Stimulated activated CD4-positive, alpha-beta T cell treated with anti-CD3 and anti-CD28 coated beads, Interleukin-2, amount 100 ng/mL, for 24 hours (primary cell): ENCODE measurements at places on chromosomes 6 and 20.

GRCh38 chr20:59223182-59223601, 59.6 kb downstream of the ZNF831 start:
- no peak for DNase-seq

- peak; percentile 69 for DNase-seq
Observed at GRCh38 chr6:36682328-36683144, 4.0 kb downstream of the CDKN1A start.

DNA sequence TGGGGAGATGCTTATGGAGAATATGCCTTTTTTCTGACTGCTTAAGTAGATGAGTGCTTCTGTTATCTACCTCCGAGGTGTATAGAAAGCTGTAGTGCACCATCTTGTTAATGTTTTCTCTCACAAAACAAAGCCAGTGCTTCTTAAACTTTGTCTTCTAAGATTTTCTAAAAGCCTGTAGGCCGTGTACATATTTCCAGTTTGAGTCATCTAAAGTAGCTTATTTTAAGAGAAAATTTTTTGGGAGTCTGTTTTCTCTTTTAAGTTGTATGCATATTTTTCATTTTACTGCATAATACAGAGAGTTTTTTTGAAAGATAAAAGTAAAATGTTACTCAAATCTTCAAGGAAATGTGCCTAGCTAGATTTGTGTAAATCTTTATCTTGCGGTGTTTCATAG, 151.7 kb downstream of the GRIK2 start:
- DNase-seq: no peak

GRCh38 chr6:170007468-170008293, 256.3 kb downstream of the ERMARD start:
- no peak for DNase-seq

DNA sequence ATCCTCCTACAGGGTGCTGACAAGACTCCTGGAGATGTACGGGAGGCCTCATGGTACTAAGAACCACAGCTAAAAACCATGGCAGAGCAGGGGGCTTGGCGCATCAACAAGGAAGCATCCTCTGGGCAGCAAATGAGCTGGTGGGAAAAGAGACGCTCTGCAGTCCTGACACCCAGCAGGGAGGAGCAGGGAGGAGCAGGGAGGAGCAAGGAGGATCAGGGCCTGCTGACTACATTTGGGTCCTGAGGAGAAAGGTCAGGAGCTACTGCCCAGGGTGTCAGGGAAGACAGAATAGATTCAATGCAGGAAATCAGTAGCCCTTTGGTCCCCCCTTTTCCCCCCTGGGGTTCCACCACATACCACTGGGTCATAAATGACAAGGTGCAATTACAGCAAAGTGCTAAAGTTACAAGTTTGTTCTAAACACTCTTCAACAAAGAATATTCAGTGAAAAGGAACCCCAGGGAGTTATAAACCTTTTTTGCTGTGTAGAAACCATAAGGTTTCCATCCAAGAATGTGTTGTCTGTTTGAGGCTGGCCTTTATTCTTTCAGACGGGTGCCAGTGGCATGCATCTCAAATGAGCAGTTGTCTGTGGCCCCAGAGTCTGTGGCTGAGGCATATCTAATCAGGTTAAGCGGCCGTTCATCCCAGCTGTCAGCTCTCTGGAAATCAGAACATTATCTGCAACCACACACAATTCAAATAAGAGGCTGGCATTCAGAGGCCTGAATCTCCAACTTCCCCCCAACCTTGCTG, 325.0 kb downstream of the CDC5L start:
- no peak for DNase-seq

GRCh38 chr6:15023448-15023847, 222.4 kb upstream of the JARID2 start:
- peak; percentile 71 for DNase-seq

GRCh38 chr20:62052842-62053464, 12.7 kb downstream of the TAF4 start:
- DNase-seq: no peak

DNA sequence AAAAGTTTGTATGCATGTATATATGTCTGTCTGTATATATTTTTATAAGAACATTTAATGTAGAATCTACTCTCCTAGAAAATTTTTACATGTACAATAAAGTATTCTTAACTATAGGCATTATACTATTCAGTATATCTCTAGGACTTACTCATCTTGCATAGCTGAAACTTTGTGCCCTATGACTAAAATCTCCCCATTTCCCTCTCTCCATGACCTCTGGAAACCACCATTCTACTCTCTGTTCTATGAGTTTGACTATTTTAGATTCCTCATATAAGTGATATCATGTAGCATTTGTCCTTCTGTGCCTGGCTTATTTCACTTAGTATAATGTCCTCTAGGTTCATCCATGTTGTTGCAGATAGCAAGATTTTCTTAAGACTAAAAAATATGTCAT, 205.1 kb upstream of the SMLR1 start:
- no peak for DNase-seq

- DNase-seq: peak; percentile 35
Observed at GRCh38 chr6:118719351-118720124, 68.1 kb upstream of the CEP85L start.

- no peak for DNase-seq
Observed at GRCh38 chr20:3042625-3043024, 797 bp upstream of the GNRH2 start.

DNA sequence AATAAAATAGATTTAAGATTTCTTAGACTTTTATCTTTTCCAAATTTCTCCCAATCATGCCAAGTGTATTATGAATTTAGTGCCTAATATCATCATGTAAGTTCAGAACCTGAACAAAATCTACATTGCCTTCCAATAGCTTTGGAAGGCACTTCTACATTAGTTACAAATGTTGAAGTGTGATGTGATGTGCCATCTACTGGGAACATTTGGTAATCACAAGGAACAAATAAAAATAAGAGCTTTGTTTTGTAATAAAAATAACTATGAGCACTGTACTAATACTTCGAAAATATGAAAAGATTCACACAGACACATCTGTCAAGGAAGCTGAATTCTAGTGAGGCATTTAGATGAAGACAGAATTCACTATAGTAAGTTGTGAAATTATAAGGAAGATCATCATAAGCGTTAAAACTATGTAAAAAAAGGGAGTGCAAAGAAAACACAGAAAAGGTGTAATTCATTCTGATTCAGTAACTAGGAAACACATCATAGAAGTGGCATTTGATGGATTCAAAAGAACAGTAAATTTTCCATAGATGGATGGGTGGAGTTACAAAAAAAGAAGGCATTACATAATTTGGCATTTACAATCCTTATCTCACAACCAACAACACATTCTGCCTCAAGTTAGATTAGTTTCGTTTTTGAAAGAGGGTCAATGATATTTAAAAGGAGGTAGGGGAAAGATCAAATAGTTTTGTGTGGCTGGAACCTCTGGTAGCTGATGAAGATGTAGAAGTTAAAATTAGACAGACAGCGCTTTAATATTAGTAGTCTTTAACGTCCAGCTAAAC, 161.0 kb downstream of the ASCC3 start:
- DNase-seq: no peak

DNA sequence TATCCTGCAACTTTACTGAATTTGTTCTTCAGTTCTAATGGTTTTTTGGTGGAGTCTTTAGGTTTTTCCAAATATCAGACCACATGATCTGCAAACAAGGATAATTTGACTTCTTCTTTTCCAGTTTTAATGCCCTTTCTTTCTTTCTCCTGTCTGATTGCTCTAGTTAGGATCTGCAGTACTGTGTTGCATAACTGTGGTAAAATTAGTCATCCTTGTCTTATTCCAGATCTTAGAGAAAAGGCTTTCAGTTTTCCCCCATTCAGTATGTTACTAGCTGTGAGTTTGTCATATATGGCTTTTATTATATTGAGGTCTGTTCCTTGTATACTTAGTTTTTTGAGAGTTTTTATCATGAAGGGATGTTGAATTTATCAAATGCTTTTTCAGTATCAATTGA, 4.3 kb downstream of the MICA start:
- no peak for DNase-seq

DNA sequence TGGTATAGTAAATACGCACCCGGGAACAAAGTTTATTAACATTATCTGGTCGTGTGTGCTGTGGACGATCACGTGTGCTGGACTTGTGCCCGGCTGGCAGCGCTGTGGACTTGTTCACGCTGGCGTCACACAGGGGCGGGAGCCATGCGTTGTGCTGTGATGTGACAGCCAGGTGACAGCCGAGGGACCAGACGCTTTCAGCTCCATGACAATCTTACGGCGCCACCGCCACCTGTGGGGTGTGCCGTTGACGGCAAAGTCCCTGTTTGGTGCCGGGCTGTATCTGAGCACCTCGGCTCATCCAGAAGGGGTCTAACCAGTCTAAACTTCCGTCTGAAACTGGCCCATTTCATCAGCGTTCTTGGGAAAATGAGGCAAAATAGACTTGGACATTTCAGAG, 25.2 kb downstream of the DLL1 start:
- no peak for DNase-seq

GRCh38 chr20:63636752-63637628, 10.1 kb upstream of the GMEB2 start:
- no peak for DNase-seq

DNA sequence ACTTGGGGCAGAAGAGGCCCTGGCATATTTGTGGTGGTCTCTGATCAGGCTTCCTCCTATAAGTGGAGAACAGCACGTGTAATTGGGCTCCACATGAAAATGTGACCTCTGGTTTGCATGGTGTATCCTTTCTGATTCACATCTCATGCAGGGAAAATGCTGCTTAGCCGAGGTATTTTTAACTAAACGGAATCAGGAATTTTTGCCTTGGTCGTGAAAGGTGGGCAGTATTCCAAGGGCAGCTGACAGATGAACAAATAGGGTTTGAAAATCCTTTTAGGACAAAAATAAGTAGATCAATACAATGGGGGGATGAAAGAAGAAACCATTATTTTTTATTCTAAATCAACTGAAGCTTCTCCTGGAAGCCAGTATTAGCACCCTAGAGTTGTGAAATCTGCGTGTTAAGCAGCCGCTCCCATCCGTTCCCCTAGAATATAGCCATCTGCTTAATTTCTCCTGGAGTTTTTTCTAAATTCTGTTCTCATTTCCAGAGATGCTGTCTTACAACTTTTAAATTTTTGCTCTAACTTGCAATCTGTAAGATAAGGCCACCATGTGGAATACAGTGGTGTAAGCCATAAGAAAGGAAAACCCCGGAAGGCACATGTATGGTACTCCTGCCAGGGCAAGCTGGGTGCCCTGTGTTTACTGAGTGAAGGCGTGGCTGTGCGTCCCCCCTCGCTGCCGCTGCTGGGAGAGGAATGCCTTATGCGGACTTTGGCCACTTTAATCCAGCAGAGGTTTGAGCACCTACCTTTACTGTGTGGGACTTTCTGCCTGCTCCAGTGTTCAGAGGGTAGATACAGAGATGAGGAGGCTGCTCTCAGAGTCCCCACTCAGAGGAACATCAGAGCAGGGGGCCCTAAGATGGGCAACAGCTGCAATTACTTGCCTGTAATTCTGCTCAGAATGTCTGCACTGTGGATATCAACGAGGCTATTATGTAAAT, 52.4 kb downstream of the SYNJ2 start:
- DNase-seq: no peak

DNA sequence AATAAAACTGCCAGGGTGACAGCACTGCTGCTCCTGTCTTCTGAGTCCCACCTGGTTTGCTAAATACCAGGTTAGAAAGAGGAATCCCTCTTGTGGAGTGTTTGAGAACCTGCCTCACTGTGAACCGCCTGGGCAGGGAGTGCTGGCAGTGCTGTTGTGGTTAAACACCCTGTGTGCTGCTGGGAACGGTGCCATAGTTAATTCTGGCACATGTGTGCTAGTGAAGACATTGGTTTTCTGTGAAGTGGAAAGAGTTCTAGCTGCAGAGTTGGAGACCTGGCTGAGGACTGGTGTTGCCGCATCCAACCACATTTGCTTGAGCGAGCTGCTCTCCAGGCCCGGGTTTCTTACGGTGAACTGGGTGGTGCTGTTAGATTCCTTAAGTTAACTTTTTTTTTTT, 72.7 kb downstream of the IGF2R start:
- DNase-seq: no peak

GRCh38 chr6:37182736-37183590, 13.0 kb downstream of the PIM1 start:
- peak; percentile 43 for DNase-seq

DNA sequence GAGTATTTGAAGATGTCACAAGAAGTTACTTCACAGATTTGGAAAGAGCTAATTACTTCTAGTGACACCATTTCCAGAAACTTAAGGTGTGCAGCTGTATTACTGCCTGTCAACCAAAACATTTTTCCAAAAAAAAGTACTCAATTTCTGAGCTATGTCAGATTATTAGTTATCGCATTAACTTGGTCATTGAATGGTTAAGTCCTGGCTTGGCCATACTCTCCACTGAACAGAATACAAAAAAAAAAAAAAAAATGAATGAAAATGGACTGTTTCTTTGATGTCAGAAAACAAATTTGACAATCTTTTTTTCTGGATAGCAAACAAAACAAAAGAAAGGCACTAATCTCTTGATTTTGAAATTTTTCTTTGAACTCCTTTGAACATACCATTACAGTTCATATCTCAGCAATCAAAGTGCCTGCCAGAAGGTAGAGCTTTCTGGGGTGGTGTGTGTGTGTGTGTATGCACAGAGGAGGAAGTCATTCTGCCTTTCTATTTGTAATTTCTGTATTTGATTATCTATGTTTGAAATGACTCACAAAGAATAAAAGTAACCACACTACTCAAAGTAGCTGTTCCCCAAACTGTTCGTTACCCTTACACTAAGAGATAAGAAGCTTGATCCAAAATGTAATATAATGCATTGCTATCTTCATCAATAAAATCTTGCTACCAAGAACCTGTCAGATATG, 210.8 kb upstream of the FUT9 start:
- DNase-seq: no peak

DNA sequence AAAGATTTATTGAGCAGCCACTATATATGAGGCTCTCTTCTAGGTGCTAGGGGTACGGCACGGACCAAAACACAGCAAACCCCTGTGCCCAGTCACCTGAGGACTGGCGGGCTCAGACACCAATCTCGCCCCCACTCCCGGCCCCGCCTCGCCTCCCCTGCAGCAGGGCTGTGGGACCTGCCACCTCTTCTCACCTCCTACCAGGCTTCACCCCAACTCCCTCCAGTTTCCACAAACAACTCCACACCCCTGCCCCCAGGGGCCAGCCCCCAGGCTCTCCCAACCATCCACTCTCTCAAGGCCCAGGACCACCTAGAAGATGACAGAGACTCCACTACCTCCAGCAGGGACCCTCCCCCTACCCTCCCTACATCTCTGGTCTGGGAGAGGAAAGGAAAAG, 6.5 kb downstream of the TFEB start:
- DNase-seq: no peak
